ENCODE measurements at places on chromosomes 7 and 10.

GRCh38 chr7:140053812-140054539 lies 8.8 kb downstream of the PARP12 start:
- no peak for DNase-seq

DNA sequence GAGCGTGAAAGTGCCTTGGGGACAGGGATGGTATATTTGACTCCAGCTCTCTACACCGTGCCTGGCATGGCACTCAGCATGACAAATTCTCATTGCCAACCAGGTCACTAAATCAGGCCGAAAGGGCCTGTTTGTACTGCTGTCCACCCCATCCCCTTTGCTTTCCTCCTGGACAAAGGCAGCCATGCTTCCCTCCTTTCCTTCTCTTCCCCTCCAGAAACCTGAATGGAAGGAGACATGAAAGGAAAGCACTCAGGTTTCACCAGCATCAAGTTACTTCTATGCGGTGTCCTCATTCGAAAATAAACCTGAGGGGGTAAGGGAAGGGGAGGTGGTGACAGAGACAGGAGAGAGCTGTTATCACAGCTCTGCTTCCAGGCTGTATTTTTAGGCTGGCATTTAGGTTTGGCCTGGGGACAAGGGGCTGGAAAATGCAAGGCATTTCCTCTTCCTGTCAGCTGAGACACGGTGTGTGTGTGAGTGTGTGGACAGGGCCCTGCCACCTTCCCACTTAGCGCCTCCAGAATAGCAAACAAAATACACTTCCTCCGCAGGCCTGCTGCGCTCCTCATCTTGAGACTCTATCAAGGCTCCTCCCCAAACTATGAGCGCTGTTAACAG lies 79.9 kb upstream of the COL13A1 start:
- DNase-seq, result no peak

- DNase-seq, result no peak
These were observed 269.2 kb downstream of the ZWINT start for GRCh38 chr10:56091872-56092271.

GRCh38 chr7:23335136-23335535 lies 36.0 kb downstream of the MALSU1 start:
- no peak for DNase-seq

- no peak for DNase-seq
These were observed 530.1 kb upstream of the FOXK1 start for GRCh38 chr7:4151926-4152549.

GRCh38 chr10:4781955-4782354 lies 44.1 kb upstream of the AKR1E2 start:
- no peak for DNase-seq

DNA sequence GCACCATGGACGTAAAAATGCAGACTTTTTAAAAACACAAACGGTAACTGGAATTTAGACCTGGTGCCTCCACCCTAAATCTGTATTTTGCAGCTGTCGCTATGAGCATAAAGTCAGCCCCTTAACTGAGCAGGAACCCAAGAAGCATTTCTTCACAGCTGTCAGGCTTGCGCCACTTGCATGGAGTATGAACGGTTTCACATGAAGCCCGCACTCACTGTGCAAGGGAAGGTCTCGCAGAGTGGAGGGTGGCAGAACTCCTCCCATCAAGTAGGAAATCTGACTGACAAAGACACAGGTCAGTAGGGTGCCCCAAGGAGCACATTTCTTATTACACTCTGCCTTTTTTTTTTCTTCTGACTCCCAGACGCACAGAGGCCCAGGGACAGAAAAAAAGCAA lies 58.5 kb downstream of the ELMO1 start:
- DNase-seq, result no peak

DNA sequence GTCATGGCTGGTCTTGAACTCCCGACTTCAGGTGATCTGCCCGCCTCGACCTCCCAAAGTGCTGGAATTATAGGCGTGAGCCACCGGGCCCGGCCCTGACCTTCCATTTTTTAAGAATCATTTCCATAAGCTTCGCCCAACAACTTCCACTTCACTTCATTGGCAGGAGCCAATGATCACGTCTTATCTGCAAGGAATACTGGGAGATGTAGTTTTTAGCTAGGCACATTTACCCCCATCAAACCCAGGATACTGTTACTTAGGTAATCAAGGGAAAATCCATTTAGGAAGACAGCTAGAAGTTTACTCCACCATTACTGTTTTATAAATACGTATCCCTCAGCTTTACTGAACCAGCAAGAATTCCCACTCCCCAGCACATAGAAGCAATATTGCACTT lies 3.4 kb upstream of the CDK13 start:
- DNase-seq, result no peak

DNA sequence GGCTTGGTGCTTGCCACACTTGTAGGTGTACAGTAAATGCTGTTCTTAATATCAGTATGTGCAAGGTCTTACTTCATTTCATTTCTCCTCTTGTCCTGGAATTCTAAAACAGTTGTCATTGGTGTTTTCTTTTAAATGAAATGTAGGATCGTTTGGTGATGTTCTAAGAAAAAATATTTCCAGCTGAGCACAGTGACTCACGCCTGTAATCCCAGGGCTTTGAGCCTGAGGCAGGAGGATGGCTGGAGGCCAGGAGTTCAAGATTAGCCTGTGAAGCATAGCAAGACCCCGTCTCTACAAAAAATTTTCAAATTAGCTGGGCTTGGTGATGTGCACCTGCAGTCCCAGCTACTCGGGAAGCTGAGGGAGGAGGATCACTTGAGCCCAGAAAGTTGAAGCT lies 32.6 kb upstream of the ELN start:
- DNase-seq, result no peak

GRCh38 chr10:30977385-30977784 lies 54.3 kb downstream of the ZNF438 start:
- DNase-seq, result no peak

Data from CD4-positive, alpha-beta T cell treated with Interleukin-15 for 1 hour (primary cell).